Non-pigmented ciliary epithelial cell (primary cell): ENCODE measurements at places on chromosomes 3 and 15.

- no peak for DNase-seq
Observed at GRCh38 chr3:122505676-122506075, 9.1 kb downstream of the KPNA1 start.

DNA sequence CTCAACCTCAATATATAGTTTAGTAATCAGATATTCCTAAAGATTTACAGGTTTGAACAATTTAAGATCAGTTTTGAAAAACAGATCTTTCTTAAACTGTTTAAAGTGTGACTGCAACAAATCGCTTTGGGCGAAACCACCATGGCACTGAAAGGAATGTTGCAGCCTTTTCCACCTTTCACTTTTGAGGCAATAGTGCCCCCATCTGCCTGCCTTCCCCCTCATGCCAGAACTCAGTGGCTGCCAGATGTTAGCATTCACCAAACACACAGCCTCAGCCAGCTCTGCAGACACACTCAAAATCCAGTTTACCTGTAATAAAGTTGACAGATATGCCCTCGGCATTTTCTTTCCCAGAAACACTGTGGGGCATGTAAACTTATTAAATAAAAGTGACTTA, 3.3 kb downstream of the LYSMD4 start:
- no peak for DNase-seq

DNA sequence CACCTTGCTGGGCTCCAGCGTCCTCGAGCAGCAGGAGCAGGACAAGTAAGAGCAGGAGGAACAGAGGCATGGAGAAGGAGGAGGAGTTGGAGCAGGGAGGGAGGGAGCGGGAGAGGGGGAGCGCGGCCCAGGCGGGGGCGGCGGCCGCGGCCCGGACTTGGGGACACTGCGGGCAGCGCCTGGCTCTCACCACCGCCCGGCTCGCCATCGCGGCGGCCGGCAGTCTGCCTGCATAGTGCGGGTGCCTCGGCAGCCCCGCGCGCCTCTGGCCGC, 440 bp downstream of the DCBLD2 start:
- DNase-seq: no peak

- no peak for DNase-seq
Observed at GRCh38 chr3:75001330-75001729, 386.9 kb upstream of the CNTN3 start.

GRCh38 chr15:83410532-83410931, 36.6 kb upstream of the SH3GL3 start:
- DNase-seq: no peak

GRCh38 chr15:101151288-101151687, 100.6 kb downstream of the CHSY1 start:
- DNase-seq: no peak

DNA sequence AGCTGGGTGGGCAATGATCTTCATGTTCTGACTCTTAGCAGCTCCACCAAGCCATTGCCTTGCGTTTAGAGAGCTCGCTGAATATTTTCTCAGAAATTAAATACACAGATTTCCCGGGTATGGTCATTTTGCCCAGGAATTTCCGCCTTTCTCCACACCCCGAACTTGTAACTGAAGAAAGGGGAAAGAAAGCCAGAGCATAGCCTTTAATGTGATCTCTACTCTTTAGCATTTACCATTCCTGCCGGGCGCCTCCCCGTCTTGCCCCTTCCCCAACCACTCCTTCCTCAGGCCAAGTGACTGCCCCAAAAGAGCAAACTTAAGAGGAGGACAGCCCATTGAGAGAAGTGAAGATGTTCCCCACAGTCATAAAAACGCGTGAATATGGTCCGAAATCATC, 53.1 kb downstream of the LMCD1 start:
- no peak for DNase-seq

GRCh38 chr3:124026516-124026915, 34.6 kb upstream of the ROPN1 start:
- DNase-seq: no peak
